NCI-H1105 treated with DMSO at 0.1 percent for 48 hours (cell line): ENCODE measurements at places on chromosomes 7 and 10.
A peak's percentile ranks its signal among the peaks of the same experiment; 100 is the strongest.

- DNase-seq, result no peak
Observed at GRCh38 chr7:133652547-133652946, 399.7 kb downstream of the EXOC4 start.

DNA sequence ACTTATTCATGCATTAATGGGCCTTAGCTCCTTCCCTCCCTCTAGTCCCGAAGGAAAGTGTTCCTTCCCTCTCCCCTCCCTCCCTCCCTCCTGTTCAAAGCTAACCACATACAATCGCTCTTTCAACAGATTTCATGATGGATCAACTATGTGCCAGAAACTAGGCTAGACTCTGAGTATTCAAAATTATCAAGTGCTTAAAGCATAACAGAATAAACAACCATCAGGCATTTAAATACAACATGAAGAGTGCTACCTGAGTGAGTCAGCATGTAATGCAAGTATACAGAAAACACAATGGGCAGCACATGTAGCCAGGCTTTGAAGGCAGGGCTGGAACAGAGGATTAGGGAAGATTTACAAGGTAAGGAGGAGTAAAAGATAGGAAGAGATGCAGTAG lies 11.3 kb downstream of the CHCHD3 start:
- DNase-seq, result no peak

DNA sequence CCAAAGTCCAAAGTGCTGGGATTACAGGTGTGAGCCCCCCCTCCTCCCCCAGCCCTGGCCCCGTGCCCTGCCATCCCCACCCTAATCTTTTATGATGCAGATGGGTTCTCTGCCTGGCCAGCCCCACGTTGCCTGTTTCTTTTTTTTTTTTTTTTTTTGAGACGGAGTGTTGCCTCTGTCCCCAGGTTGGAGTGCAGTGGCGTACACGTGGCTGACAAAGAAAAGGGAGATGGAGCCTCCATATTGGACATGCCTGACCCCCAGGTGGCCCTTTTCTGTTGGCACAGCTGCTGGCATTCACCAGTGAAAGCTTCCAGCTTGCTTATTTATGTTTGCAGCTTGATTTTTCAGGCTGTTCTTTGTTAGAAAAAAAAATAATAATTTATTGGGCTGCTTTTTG lies 235.3 kb downstream of the CCDC3 start:
- no peak for DNase-seq

- no peak for DNase-seq
Observed at GRCh38 chr7:138992052-138992531, 10.9 kb upstream of the KIAA1549 start.

DNA sequence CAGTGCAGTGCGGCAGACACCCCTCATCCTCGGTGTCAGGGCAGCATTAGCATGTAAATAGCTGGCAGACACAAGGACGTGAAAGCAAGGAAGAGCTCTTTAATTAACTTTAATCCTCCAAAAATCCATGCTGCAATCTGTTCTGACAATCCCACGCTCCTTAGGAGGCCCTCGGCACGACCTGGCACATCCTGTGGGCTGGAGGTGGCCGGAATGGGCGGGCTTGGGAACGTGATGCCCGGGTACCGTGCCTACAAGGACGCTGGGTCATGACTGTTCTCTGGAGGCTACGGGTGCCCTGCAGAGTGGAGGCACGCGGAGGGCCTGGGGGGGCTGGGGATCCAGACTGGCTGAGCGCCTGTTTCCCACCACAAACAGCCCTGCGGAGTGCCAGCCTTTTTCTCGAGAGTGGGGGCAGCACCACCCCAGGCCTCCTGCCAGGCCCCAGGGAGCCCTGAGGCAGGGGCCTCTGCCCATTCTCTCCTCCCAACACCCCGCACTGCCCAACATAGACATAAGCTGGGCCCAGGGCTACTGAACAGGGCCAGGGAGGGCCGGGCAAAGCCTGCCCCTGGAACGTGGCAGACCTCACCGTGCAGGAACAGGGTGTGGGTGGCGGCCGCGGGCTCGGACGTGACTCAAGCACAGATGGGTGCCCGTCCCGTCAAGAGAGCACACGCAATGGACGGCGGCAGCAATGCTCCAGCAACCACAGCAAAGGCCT lies 189.3 kb downstream of the MAD1L1 start:
- DNase-seq, result no peak

DNA sequence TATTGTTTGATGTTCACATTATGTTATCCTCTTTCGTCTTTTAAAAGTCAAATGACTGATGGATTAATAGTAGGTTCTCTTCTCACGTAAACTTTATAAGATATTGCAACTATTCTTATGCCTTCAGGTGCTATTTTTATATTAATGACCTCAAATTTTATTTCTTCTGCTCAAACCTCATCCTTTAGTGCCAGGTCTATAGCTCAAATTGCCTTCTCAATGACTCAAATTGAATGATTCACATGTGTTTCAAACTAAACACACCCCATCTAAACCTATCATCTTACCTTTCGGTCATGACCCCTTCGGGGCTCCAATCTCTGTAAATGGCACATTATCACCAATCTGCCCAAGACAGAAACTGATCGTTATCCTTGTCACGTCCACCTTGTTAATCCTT lies 22.0 kb upstream of the LIPF start:
- no peak for DNase-seq

DNA sequence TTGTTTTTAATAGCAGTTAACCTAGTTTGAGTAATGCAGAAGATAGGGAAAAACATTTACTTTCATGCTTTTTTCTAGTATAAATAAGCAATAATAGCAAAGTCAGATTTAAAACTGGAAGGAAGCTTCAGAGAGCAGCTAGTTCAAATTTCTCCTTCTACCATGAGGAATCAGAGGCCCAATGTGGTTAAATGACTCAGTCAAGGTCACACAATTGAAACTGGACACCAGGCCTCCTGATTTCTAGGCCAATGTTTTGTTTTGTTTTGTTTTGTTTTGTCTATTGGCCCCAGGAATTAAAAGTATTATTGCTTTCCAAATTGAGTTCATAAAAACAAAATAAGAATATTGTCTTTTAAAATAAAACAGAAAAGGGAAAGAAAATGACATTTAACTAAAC lies 122.3 kb downstream of the TRIL start:
- no peak for DNase-seq

- no peak for DNase-seq
Observed at GRCh38 chr10:124883510-124884321, 58.2 kb upstream of the ZRANB1 start.

DNA sequence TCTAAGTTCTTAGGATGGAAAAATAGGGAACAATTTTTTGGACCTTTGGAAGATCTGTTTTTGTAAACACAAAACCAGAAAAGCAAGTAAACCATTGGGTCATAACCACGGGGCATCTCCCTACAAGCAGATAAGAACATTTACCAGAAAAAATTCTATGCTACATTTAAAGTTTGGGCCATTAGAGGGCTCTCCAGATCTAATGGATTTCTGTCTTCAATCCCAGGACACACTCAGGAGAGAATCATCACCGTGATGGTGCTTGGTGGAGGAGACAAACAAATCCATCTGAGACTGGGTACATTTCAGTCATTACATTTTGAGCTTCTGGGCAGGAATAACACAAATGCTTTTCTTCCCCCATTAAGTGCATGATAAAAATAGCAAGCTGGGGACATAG lies 178.4 kb upstream of the TARP start:
- DNase-seq, result peak; percentile 23

DNA sequence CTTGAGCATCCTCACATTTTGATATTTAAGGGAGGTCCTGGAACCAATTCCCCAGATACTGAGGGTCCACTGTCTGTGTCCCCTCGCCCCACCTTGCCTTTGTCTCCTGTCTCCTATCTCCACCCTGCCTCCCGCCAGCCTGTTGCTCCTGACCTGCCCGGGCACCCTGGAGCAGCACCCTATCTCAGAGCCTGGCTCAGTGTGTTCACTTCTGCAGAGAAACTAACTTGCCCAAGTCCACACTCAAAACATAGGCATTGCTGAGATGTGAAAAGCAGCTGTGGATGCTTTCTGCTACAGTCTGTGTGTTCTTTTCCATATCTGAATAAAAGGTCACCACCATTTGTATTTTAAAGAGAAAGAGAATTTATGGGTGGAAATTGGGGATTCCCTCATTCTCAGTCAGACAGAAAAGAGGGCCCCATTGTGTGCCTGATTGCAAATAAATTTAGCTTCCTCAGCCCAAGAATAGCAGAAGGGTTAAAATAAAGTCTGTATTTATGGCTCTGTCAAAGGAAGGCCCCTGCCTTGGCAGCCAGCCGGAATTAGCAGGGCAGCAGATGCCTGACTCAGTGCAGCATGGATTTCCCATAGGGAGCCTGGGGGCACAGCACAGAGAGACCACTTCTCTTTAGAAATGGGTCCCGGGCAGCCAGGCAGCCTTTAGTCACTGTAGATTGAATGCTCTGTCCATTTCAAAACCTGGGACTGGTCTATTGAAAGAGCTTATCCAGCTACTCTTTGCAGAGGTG lies 161.3 kb downstream of the EGFR start:
- no peak for DNase-seq

DNA sequence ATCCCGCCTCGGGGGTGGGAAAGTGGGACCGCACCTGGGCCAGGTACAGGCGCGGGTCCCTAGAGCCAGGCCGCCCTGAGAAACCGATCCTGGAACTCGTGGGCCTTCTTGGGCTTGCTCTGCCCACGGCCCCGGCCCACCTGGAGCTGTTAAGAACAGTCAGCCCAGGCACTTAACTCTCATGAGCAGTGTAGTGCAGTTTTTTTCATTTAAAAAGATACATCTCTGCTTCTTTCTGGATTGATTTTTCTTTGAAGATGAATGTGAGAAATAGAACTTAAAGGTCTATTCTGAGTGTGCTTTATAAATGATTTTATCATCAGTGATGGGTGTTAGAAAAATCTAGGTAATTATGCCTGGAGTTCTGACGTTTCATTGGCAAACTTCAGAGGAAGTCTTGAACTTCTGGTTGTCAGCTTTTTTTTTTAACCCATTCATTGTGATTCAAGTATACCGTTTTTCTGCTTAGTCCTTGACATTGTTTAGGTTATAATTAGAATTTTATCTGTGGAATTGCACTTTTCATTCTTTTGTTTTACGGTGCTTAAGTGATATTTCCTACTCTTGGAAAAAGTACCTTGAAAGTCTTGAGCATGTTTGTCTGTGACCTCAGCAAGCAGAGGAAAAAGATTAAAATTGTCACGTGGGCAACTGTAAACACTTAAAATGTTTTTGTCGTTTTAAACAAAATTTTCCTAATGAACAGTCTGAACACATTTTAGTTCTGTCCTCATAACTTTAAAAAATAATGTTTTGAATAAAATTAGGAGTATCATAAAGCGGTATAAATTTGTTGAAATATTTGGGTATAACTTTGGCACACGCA lies 906 bp downstream of the CDK1 start:
- peak; percentile 10 for DNase-seq

DNA sequence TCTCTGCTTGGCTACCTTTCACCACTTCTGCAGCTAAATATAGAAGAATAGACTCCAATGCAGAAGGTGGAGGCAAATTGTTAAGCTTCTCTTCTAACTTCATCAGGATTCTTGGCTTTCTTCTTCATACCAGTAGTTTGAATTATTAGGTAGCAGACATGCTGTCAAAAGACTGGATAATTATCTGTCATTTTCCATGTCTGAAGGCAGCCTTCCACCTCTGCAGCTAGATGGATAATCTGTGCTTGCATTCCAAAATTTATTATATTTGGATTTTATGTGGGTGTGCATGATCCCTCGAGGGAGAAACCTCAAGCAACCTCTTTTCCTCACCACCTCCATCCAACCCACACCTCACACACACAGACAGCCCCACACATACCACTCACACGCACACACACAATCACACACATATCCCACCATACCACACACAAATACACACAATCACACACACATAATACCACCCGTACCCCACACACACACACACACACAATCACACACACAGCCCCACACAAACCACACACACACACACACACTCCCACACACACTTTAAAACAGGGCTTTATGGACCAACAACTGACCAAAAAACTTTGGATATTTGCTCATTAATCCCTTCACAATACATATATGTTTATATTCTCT lies 145.0 kb downstream of the C7orf25 start:
- DNase-seq, result no peak

DNA sequence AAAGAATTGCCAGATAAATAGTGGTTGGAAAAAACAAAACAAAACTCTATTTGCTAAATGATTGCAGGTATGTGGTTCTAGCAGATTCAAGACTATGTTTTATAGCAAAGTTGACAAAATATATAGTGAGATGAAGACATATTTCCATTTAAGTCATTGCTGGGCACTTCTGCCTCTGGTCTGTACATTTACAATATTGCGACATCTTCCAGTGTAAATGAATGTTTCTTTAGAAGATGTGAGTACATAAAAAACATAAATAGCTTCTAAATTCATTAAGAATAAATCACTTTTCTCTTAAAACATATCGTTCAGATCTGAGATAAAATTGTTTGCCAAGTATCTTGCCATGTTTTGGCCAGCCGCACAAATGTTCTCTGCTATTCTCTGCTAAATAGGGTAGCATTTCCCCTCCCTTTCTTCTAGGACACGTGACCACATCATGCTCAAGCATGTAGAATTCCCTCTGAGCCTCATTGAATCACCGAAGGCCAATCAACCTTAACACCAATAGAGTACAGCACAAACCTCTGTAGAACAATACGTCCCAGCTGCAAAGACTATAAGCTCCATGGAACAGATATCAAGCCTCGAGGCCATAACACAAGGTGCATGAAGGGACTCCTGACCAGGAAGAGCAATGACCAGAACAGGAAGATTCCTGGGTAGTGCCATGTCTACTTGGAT lies 1173.3 kb downstream of the GATA3 start:
- peak; percentile 80 for DNase-seq

DNA sequence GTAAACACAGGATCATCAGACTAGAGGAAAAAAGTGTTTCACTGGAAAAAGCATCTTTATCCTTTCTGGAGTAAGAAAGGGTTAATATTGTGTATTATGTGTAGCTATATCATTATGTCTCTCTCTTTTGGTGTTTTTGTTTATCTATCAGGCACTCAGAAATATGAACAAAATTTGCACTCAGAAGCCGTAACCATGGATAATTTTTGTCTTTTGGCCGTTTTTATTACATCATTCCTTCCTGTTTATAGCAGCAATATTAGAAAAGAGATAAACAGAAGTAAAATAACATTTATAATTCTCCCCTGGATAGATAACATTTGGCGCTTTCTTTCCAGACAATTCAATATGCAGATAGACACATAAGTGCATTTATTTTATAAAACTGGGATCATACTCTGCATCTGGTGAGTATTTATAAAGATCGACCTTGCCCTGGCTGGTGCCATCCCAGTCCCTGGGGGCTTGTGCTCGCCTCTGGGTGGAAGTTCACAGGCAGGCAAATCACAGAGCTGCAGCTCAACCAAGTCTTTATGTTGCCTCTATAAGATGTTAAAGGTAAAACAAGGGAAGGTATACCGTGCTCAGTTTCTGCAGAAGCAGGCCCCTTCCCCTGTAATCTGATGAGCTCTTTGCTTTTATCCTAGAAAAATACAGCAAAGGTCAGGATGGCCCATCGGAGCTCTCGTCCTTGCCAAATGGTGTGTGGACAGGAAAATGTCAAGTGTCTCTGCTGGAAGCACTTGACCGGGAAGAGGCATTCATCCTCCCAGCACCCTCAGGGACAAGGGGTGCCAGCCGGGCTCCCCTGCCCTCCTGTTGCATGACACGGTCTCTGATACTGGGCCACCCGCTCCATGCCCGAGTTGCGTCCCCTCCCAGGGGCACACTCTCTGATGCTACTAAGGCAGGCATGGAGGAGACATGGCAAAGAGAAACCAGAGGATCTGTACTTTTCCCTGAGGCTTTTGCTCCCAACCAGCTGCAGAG lies 43.9 kb downstream of the PYROXD2 start:
- DNase-seq, result no peak
